ENCODE measurements at places on chromosomes 3 and 15. TPM values are rescaled to one million over a fixed set of nuclear protein-coding genes. Genes with fewer than 3 reads are reported as not detected.

A4GNT gene
- total RNA-seq: not detected

SYNPR gene
- 0.11 TPM for total RNA-seq

MINDY4B gene
- not detected for total RNA-seq

DNA sequence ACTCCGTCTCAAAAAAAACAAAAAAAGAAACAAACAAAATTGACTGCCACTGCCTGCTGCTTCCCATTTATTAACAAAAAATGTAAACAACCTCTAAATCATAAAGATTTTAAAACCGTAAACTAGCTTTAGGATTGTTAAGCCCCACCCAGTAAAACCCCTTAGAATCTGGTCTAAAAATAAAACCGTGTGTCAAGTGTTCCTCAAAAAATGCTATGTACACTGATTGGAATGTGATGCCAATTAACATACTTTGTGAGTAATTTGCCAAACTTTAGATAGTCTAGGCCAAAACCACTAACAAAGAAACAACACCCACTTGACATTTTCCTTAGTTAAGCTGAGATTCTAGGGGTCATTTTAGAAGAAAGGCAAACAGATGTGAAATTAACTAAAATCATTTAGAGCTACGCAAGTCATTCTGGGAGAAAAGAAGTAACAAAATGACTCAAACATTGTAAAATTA is 5.3 kb downstream of the RAF1 start:
- no peak for DNase-seq

DNA sequence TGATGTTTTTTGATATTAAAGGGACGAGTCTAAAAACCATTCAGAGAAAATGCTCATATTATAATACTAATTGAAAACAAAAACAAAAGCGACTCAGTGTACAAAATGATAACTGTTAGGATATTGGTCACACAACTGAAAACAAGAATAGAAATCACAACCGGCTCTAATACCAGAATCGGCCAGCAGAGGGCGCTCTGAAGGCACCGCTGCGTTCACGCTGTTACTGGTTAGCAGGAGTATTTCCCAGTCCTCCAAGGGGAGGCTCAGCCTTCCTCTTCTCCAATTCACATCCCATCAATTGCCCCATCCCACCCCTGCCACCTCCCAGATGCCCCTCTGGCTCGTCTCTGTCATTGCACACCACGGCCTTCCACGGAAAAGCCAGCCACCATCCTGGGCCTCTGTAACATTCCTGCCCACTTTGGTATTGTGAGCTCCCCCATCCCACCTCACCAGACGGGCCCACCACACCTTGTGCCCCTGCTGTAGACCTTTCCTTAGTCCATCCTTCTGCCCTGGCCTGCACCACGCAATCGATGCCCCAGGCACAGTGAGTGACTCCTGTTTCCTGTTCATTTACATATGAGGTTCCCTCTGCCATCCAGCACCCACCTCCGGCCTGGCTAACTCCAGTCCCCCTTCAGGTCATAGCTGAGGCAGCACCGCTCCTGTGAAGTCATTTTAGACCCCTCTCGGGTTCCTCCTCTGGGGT is 8.5 kb downstream of the FAM107A start:
- peak; percentile 83 for DNase-seq

USP19 gene
- total RNA-seq: 79.5 TPM

PLCL2 gene
- 8.1 TPM for total RNA-seq

KLHL6 gene
- total RNA-seq: 1.0 TPM

LRRC15 gene
- total RNA-seq: 0.79 TPM

TARS3 gene
- total RNA-seq: 58.6 TPM

TGM5 gene
- not detected for total RNA-seq

SEMA7A gene
- 2.0 TPM for total RNA-seq

DNA sequence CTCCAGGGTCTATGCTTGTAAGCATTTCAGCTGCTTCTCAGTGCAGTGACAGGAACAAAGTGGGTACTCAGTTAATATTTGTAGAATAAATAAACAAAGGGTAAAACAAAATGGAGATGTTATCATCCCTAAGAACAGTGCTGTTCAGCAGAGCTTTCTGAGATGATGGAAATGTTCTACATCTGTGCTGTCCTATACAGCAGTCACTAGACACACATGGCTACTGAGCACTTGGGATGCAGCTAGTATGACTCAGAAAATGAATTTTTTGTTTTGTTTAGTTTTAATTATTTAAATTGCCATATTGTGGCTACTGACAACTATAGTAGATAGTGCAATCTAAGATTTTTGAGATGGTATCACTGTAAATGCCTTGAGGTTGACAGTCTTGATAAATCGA is 283.8 kb upstream of the ADAMTS9 start:
- DNase-seq: no peak

- no peak for DNase-seq
Observed at GRCh38 chr15:42547918-42548248, 710 bp downstream of the LRRC57 start.

GRCh38 chr15:55619783-55620182 is 31.6 kb upstream of the PYGO1 start:
- DNase-seq: no peak

DNA sequence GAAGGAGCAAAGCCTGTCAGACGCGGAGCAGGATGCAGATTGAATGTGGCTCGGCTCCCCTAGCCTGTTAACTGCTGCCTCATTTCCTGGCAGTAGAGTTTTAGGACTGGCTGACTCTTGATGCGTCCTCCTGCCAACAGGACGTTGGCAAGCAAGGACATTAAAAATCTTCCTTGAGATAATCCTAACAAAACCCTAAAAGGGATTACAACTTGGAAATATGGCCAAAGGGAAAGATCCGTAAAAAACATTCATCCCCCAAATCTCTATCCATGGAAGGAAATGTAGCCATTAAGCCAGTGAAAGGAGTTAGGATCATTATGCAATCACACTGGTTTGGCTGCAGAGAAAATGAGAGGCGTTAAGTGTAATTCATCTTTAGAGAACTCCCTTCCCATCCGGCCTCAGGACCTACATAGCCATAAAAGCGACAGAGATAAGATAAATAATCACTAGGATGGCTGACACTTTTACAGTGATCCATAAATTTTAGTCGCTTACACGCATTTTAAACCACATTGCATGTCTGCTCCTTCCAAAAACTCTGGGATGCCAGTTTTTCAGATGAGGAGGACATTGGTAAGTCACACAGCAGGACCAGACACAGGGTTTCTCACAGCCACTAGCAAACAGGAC is 44.5 kb upstream of the C3orf80 start:
- no peak for DNase-seq

FBXO40 gene
- total RNA-seq: not detected

CSPG5 gene
- total RNA-seq: 1.8 TPM

DNA sequence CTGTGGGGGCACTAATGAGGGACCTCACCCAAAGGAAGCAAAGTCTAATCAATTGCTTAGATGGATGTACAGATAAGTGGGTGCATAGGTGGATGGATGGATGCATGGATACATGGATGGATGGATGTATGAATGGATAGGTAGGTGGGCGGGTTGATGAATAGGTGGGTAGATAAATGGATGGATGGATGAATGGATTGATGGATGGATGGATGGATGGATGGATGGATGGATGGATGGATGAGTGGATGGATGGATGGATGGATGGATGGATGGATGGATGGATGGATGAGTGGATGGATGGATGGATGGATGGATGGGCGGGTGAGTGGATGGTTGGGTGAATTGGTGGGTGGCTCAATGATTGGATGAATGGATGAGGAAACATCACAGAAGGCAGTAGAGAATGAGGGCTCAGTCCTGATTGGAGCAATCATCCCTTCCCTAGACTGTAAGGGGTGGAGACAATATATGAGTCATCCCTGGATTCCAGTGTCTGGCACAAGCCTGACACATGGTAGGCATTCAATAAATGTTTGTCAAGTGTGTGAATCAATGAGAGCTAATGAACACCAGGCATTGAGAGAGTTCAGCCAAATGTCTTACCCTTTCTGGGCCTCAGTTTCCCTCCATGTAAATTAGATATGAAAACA is 40.4 kb upstream of the PXYLP1 start:
- DNase-seq: no peak

DNA sequence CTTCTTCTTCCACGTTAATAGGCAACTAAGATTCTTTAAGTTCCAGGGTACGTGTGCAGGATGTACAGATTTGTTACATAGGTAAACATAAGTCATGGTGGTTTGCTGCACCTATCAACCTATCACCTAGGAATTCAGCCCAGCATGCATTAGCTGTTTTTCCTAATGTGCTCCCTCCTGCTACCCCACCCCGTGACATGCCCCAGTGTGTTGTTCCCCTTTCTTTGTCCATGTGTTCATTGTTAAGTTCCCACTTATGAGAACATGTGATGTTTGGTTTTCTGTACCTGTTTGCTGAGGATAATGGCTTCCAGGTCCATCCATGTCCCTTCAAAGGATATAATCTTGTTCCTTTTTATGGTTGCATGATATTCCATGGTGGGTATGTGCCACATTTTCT is 21.1 kb downstream of the GTF2A2 start:
- no peak for DNase-seq

DNA sequence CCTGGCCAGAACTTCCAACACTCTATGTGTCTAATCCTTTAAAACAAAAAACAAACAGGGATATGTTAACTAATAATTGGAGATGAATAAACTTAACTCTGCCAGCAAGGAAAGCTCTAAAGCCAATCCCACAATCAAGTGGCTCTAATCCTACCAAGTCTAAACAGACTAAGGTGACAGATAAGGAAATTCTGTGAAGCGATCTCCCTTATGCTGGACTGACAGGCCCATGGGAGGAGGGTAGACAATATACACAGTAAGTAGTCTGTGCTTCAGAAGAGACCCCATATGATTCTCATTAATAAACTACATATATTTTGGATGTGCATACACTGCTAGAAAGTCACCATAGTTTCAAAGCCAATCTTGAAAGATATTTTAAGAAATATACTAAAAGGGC is 10.1 kb downstream of the VPS13C start:
- DNase-seq: no peak

CRYGS gene
- total RNA-seq: 4.2 TPM

GRCh38 chr15:70268698-70269251 is 171.1 kb upstream of the TLE3 start:
- no peak for DNase-seq

DNA sequence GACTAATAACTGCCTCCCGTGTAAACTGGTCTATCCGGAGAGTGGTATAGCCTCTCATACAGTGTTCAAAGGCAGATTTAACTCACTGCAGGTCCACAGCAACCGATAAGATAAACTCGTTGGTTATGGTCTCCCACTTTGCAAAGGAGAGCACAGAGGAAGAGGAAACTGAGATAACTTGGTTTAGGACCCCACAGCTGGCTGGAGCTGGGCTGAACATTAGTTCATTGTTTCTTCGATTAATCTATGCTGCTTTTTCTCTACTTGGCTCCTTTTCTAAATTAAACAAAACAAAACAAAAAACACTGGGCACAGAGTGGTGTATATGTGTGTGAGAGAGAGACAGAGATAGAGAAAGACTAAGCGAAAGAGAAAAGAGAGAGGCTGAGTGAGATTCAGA is 5.0 kb upstream of the DLG1 start:
- no peak for DNase-seq

GRCh38 chr3:191414286-191414685 is 46.7 kb upstream of the PYDC2 start:
- no peak for DNase-seq

GRCh38 chr3:54176106-54176505 is 53.8 kb downstream of the CACNA2D3 start:
- DNase-seq: no peak

GRCh38 chr3:52257911-52258310 is 12.4 kb downstream of the PPM1M start:
- DNase-seq: no peak

DNA sequence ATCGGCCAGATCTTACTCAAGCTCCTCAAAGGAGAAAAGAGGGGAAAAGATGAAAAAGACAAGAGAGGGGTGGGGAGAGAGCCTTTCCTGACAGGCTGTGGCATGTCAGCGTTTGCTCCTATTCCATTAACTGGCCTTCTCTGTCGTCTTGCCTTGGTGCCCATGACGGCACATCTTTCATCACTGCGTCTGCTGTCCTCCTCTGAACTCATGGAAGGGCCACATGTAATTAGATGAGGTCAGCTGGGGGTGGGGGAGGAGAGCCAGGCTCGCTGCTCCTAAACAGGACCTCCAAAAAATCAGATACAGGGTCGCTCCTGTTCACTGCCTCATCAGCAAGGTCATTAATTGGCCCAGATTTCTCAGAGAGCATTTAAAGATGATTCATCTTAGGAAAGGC is 49.7 kb downstream of the LRTM1 start:
- no peak for DNase-seq

- DNase-seq: no peak
Observed at GRCh38 chr15:90765966-90766365, 48.8 kb downstream of the BLM start.

- DNase-seq: peak; percentile 15
Observed at GRCh38 chr3:155704061-155704460, 40.8 kb downstream of the PLCH1 start.

- DNase-seq: no peak
Observed at GRCh38 chr3:122773944-122774509, 19.6 kb downstream of the HSPBAP1 start.

RTP1 gene
- total RNA-seq: not detected

ZNF660 gene
- 2.8 TPM for total RNA-seq

DNA sequence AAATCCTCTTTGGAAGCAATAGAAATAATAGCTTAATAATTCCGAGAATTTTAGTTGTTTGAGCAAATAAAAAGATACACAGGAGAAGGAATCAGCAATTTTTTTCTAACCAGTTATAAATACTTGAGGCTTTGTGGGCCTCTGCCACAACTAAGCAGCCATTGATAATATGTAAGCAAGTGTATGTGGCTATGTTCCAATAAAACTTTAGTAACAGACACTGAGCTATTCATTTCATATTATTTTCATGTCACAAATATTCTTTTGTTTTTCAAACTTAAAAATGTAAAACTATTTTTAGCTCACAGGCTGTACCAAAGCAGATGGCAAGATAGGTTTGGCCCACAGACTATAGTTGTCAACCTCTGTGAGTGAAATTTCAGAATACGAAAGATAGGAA is 85.7 kb downstream of the MSL2 start:
- no peak for DNase-seq

DNA sequence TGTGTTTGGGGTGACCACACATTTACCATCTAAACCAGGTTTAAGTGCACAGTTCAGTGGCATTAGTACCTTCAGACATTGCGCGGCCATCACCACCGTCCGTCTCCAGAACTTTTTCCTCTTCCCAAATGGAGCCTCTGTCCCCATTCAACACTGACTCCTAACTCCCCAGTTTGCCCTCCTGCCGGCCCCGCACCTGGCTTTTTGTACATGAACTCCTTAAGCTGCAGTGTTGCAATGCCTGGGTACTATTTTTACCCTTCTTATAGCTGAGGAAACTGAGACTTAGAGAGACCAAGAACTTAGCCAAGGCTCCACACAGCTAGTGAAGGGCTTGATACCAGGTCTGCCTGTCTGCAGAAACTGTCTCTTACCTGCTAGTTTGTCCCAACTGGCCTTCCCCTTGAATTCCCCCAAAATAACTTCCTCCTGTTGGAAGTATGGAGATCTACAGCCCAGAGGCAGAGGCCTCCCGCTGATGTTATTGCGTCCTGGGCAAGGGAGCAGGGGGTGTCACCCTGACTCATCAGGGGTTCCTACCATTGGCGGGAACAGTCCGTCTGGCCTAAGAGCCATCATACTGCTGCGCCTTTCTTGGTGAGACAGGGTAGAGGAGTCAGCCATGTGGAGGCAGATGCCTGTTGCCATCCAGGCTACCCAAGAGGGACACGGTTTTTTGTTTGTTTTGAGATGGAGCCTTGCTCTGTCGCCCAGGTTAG is 65.6 kb downstream of the GRIP2 start:
- no peak for DNase-seq

SKOR1 gene
- total RNA-seq: 0.81 TPM

GRCh38 chr3:9316881-9317361 is 45.9 kb upstream of the THUMPD3 start:
- no peak for DNase-seq

DNAH12 gene
- 0.98 TPM for total RNA-seq

- DNase-seq: no peak
Observed at GRCh38 chr3:52809149-52809548, 14.6 kb downstream of the ITIH3 start.

CFAP44 gene
- 15.6 TPM for total RNA-seq

Data from thyroid gland (tissue), 4 donors.